ENCODE measurements at places on chromosomes 2 and 18. TPM values are rescaled to one million over a fixed set of nuclear protein-coding genes. Genes with fewer than 3 reads are reported as not detected.

Gene PELI1
- 52.3 TPM for total RNA-seq

Gene FBXO48
- 5.6 TPM for total RNA-seq

Gene FSHR
- total RNA-seq, result not detected

Gene SAG
- total RNA-seq, result 0.65 TPM

Gene RAB17
- not detected for total RNA-seq

GRCh38 chr2:131121464-131121863, 16.3 kb downstream of the PLEKHB2 start:
- DNase-seq, result no peak

- no peak for DNase-seq
Observed at GRCh38 chr18:24010673-24011072, 3.9 kb upstream of the TTC39C start.

- DNase-seq, result no peak
Observed at GRCh38 chr2:37323176-37323780, 1.4 kb downstream of the PRKD3 start.

- no peak for DNase-seq
Observed at GRCh38 chr2:195561116-195561921, 95.7 kb upstream of the SLC39A10 start.

DNA sequence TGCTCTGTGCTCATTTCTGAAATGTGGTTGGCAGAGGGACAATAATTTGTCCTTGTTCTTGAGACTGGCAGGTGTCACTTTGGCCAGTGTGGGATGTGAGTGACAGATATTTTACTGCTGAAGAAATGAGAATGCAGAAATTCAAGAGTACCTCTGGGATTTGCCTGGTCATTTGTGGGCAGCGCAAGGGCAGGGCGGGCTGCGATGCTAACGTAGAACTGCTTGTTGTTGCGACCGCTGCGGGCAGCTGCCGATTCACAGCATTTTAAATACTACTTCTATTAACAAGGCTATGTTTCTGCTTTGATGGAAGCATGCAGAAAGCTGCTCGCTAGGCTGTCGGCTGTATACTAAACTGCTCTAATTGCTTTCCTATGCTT, 268.6 kb downstream of the FIGN start:
- DNase-seq, result no peak

- DNase-seq, result no peak
Observed at GRCh38 chr2:128805237-128805636, 486.6 kb upstream of the HS6ST1 start.

DNA sequence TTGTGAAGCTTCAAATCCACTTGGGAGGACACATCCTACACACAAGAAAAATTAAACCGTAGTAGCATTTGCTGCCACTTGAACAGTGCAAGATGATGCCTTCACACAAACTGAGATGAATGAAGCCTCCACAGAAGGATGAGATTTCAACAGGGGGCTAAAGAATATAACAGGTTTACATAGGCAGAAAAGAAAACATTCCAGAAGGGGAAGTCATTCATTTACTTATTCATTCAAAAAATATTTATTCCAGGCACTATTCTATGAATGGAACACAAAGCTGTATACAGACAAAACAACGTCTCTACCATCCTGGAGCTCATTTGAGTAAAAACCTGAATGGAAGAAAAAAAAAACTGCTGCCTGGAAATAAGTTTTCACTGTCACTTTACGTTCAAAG, 170.5 kb downstream of the CDH20 start:
- DNase-seq, result no peak

DNA sequence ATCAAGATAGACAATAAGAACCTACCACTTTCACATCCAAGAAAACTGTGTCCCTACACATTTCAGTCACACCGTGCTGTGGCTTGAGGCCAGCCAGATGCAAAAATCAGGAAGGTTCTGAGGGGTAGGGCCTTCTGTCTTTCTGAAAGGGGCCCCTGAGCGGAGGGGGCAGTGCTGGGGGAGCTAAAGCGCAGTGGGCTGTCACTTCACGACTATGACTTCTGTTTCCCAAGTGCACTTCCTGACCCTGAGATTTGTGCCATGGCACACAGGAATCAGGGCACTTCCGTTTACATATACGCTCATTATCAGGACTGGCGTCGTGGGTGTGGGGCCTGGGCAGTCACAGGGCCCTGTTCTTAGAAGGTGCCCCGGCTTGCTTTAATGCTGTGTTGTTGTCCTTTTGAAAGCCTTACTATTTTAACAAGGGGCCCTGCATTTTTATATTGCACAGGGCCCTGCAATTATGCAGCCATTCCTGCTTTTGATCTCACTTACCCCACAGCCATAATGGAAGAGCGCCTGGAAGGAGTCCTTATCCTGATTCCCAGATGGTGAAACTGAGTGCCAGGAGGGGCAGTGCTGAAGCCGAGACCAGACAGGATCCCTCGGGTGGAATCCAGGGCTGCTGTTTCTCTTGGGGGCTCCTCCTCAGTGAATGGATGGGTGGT, 620 bp downstream of the NGEF start:
- no peak for DNase-seq

GRCh38 chr2:40315683-40316082, 136.2 kb downstream of the SLC8A1 start:
- no peak for DNase-seq

- no peak for DNase-seq
Observed at GRCh38 chr2:71603311-71603811, 150.0 kb downstream of the DYSF start.

DNA sequence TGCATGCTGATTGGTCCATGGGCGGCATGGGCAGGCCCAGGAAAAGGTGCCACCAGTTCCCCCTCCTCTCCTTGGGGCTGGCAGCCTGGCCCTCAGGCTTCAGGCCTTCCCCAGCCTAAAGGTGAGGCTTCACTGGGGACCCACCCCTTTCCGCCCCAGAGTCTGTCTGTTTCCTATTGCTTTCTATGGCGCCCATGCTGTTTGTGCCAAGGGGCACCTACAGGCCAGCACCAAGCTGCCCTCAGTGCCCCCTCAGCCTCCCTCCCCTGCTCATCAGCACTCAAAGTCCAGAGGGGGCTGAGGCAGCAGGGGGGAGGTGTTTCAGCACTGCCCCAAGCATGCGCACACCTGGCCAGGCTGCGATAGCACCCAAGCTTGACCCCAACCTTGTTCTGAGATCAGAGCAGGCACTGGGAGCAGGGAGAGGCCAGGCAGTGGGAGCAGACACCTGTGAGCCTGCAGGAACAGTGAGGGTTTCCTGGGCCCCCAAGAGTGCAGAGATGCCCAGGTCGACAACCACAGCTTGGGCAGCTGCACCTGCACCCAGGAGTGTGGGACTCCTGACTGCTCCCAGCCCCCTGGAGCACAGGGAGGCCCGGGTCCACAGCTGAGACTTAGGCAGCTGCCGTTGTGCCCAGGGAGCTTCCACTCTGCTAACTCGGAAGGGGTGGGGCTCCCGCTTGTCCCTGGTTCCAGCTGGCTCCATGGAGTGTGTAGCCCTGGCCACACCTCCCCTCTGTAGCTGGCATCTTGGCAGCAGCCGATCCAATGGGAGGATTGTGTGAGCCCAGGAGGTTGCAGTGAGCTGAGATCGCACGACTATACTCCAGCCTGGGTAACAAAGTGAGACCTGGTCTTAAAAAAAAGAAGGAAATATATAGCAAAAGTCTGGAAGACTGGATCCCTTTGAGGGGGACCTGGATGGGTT, 69.1 kb downstream of the NCAPH start:
- no peak for DNase-seq

- DNase-seq, result no peak
Observed at GRCh38 chr2:151995161-151995557, 103.7 kb downstream of the CACNB4 start.

DNA sequence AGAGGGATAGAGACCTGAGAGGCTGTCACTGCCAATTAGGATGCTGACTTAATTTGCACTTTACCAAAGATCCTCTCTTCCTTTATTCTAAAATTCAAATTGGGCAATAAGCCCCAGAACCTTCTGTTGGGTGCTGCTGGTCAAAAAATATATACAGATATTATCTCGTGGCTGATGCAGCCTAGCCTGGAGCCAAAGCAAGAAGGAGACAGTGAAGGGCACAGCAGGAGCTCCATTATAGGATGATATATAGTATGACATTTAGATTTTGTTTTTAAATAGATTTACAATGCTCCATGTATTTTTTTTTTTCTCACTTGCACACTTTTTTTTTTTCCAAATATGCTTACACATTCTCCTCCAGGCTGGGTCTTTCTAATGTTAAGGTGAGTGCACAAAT, 579.3 kb downstream of the PIK3C3 start:
- DNase-seq, result no peak

DNA sequence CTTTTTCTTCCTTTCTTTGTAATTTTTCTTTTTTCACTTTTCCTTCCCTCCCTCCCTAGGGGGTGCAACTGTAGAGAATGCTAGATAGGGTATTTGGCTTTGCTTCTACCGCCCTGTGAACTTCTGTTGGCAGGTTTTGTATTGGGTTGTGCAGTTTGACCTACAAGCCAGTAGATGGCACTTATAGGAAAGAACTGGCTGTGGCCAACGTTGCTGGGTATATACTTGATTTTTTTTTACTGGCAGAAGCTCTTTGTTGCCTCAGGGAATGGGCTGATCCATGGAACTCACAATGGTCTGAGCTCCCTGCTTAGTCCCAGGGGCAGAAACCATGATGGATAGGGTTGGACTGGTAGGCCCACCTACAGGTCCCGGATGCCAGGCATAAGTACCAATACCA, 1019.5 kb upstream of the LRRTM1 start:
- DNase-seq, result no peak

Data from naive thymus-derived CD4-positive, alpha-beta T cell (primary cell).